ENCODE measurements at places on chromosomes 7 and 10.
A peak's percentile ranks its signal among the peaks of the same experiment; 100 is the strongest.

DNA sequence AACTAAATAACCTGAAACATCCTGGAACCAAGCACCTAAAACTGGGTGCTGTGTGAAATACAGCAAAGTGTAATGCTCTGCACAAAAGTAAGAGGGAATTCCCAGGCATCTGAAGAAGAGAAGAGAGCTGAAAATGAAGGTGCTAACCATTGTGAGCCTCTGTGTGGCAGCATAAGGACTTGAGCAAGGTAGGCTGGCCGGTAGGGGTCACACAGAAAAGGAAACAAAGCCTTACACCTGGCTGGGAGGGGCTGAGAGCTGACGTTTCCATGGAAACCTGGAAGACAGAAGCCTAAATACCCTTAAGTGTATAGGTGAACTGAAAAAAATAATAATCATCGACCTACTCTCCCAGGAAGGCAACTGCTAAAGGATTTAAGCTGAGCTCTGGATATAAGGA is 48.6 kb downstream of the CUL1 start:
- DNase-seq, result peak; percentile 94

GRCh38 chr7:126022452-126022851 is 1092.8 kb upstream of the POT1 start:
- DNase-seq, result no peak

DNA sequence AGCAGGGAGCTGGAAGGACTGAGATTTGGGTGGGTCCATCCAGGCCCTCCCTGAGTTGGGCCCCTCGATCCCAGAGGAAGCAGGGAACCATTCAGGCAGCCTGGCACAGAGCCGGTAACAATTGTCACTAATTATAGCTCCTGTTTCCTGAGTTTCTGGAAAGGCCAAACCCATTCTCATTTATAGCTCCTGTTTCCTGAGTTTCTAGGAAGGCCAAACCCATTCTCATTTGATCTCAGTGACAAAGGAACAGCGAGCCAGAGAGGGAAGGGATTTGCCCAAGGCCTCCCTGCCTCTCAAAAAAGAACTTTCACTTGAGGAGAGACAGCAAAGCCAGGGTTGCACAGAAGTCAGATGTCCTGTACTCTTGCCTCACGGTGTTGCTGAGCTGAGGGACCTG is 521.9 kb downstream of the TYW1 start:
- peak; percentile 80 for DNase-seq

DNA sequence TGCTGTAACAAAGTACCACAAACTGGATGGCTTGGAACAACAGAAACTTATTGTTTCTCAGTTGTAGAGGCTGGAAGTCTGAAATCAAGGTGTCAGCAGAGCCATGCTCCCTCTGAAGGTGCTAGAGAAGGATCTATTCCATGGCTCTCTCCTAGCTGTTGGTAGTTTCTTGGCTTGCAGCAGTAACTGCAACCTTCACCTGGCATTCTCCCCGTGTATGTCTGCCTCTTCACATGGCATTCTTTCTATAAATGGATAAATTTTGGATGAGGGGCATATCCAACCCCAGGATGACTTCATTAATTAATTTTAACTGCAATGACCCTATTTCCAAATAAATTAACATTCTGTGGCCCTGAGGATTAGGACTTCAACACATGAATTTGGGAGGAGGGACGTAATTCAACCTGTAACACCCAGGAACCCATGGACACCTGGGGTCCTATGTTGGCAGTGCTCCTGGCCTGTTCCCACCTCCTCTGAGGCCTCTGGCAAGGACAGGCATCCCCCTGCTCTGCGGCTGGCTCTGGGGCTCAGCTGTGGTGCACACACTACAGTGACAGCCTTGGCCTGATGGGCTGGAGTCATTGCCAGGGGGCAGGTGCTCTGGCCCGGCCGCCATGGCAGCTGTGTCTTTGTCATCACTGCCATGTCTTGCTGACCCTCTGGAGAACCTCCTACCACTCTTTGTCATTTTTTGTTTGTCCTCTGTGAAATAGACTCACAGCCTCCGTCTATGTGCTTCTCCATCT is 30.8 kb downstream of the LSMEM1 start:
- DNase-seq, result no peak

- no peak for DNase-seq
Observed at GRCh38 chr10:97861924-97862323, 12.3 kb downstream of the GOLGA7B start.

DNA sequence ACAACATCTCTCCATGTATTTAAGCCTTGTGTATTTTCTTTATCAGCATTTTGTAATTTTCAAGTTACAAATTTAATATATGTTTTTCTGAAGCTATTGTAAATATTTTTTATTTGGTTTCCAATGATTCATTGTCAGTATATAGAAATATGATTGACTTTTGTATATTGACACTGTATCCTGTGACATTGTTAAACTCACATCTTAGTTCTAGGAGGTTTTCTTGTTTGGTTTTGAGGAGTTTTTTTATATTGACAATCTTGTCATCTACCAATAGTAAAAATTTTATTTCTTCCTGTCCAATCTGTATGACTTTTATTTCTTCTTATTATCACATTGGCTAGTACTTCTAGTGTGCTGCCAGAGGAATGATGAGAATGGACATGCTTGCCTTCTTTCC is 393.7 kb downstream of the GPAM start:
- DNase-seq, result no peak

GRCh38 chr10:75825235-75825634 is 393.8 kb downstream of the LRMDA start:
- DNase-seq, result no peak

DNA sequence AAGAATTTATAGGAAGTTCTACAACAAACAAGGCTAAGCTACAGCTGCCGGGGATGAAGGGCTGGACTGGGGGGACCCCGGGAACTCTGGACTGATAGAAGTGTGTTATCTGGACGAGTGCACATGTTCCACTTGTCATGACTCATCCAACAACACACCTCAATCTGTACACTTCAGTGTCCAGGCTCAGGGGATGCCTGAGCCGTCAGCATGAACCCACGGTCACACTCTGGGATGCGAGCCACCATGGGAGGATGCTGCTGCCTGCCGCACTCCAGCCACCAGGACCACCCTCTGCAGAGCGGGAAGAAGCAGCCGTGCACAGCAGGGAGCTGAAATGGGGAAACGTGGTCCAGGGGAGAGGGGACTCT is 67.5 kb downstream of the MAD1L1 start:
- DNase-seq, result no peak

DNA sequence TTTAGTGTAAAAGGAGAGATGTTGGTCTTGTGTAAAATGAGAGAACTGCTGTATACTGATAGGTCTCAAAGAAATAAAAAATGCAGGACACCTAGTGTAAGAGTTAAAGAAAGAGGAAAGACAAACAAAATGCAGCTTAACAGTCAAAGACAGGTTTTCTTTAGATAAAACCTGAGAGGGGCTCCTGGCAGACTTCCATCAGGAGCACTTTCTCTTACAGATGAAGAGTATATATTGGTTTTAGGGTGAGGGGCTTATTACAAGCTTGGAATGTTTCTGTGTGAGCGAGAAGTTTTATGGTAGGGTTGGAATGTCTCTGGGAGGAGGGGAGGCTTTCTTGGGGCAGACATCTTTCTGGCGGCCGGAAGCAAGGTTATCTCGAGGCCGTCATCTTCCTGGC is 16.2 kb downstream of the ACBD7 start:
- DNase-seq, result no peak

GRCh38 chr7:29806208-29806994 is at the start of gene WIPF3:
Gene WIPF3 (plus strand): TSS chr7:29806508. CDS start chr7:29834725, 28,217 bp downstream.
- DNase-seq, result peak; percentile 65

DNA sequence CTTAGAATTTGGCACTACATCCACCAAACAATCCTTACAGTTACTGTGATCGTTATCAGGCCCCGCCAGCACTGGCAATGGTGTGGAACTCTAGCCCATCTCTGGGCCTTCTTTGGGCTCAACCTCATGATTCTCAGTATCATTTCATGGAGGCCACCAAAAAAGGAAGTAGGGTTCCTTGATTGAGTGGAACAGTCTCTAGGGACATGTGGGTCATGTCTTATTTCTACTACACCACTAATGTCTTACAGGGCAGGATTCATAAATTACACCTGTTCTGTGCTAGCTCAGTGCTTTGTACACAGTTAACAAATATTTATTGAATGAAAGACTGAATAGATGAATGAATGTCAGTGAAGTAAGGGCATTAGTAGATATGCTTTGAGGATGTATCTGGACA is 53.9 kb downstream of the AP3M1 start:
- DNase-seq, result no peak

- no peak for DNase-seq
Observed at GRCh38 chr10:19231034-19231433, 182.4 kb downstream of the MALRD1 start.

- no peak for DNase-seq
Observed at GRCh38 chr7:23383225-23383624, 84.1 kb downstream of the MALSU1 start.

GRCh38 chr7:128264477-128264876 is 23.4 kb downstream of the LEP start:
- DNase-seq, result no peak

DNA sequence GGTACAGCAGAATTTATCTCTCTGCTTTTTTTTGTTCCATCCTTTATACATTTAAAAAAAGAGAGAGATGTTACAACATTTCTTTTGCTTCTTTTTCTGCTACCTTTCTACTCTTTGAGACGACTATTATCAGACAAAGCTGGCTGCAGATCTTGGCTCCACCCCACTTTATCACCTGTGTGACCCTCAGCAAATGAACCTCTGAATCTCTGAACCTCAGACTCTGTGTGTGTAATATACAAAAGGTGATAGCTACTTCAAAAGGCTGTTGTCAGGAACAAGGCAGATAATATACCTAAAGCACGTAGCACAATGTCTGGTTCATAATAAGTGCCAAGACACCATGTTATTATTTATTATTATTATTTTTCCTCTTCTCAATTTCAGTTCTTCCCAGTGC is 32.6 kb upstream of the UBE2D1 start:
- no peak for DNase-seq

- no peak for DNase-seq
Observed at GRCh38 chr7:49630513-49630912, 142.9 kb upstream of the VWC2 start.

DNA sequence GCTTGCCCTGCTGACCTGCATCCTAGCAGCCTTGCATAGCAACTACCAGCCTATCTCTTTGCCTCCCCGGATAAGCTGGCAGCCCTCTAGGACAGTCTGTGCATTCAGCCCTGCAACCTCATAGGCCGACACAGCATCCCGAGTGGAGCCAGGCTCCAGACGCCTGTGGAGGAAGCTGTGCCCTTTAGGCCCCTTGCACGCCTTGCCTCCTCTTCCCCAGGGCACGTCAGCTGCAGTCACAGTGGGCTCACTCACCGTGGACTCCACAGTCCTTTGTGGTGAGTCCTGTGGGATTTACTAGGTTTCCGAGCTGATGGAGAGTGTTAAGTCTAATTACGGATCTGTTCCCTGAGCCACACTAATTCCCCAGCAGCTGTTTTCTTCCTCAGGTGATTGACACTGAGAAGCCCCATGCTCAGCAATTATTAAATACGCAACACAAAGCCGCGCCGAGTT is 540.0 kb downstream of the TCERG1L start:
- no peak for DNase-seq

GRCh38 chr10:117900280-117900679 is 146.5 kb downstream of the RAB11FIP2 start:
- DNase-seq, result peak; percentile 81

DNA sequence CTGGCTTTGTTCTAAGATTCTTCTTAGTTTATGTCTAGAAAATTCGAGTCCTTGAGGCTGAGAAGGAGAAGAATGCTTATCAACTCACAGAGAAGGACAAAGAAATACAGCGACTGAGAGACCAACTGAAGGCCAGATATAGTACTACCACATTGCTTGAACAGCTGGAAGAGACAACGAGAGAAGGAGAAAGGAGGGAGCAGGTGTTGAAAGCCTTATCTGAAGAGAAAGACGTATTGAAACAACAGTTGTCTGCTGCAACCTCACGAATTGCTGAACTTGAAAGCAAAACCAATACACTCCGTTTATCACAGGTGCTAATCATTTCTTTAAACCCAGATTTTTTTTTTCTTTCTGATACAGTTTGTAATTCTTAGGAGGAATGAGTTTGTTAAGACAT is 6.7 kb downstream of the CEP55 start:
- DNase-seq, result no peak

GRCh38 chr10:35462491-35462934 is 126.2 kb downstream of the CCNY start:
- peak; percentile 75 for DNase-seq

DNA sequence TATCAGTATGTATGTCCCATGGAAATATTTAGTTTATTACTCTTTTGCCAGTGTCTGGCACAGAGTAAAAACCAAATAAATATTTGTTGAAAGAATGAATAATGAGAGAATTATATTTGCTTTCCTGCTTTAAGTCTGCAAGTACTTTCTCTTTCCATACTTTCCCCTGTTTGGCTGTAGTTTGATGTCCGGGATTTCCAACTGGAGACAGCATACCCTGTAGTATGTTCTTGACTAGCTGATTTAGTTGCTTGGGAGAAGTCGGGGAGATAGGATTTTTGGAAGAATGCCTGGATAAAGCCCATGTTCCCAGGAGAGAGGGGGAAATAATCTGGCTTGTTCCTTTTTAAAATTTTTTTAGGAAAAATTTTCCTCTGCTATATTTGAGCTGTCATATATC is 516.1 kb downstream of the CCSER2 start:
- DNase-seq, result no peak

DNA sequence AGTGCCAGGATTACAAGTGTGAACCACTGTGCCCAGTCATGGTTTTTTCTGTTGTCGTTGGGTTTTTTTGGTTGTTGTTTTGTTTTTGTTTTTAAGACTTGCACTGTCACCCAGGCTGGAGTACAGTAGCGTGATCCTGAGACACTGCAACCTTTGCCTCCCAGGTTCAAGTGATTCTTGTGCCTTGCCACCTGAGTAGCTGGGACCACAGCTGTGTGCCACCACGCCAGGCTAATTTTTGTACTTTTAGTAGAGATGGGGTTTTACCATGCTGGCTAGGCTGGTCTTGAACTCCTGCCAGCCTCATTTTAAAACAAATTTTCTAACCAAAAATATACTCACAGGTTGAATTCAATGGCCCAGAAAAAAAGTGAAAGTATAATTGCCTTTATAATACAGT is 174.1 kb downstream of the AHR start:
- no peak for DNase-seq

DNA sequence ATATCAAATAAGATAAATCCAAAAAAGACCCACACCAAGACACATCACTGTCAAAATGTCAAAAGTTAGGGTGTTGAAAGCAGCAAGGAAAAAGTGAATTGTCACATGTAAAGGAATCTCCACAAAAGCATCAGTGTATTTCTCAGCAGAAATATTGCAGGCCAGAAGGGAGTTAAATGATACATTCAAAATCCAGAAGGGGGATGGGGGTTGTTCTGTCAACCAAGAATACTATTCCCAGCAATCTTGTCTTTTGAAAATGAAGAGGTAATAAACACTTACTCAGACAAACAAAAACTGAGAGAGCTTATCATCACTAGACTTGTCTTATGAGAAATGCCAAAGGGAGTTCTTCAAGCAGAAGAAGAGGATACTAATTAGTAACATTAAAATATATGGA is 191.1 kb upstream of the NOBOX start:
- no peak for DNase-seq

GRCh38 chr7:65827366-65827765 is 45.5 kb upstream of the VKORC1L1 start:
- no peak for DNase-seq
